ENCODE measurements at places on chromosomes 5 and 9.

- no peak for DNase-seq
Measured at GRCh38 chr5:172410662-172411483, 43.5 kb downstream of the SH3PXD2B start.

DNA sequence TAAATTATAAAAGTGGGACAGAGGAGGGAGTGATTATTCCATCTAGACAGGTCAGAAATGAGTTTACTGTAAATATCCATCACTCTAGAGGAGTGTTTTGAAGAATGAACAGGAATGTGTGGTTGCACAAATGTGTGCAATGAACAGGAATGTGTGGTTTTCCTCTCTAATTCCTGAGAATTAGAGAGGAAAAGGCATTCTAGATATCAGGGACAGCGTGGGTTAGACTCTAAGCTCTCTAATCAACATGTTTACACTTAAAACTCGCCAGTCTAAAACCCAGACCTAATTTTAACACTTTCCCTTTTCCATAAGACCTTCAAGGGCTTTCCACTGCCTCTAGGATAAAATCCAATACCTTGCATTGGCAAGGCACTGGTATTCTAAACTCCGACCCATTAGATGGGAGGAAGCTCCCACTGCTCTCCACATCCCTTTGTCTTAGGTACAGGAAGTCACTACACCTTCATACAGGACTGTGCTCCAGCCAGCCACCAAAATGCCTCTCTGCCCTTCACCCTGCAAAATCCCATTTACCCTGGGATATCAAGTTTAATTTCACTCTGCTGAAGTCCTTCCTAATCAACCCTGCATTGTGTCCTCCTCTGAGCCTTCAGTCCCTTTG is 67.9 kb downstream of the NFIB start:
- DNase-seq = no peak

GRCh38 chr9:127210851-127211730 is 53.5 kb upstream of the GARNL3 start:
- no peak for DNase-seq

DNA sequence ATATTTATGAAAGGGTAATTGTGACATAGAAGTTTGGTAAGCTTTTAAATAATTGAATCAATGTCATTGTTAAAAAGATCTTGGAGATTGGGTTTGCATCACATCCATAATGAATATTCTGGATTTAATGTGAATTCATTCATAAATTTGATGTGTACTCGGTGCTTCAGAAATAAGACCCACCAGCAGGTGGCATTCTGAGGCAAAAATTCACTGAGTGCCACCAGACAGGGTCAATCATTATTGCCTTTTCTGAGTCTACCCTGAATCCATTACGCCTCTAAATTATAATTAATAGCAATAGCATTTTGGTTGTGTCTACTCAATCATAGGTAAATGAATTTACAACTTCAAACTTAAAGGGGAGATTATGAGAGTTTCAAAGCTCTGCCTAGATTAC is 1.0 kb downstream of the TRPC7 start:
- DNase-seq = peak; percentile 12

GRCh38 chr9:84556556-84556955 is 113.0 kb upstream of the NTRK2 start:
- DNase-seq = no peak

DNA sequence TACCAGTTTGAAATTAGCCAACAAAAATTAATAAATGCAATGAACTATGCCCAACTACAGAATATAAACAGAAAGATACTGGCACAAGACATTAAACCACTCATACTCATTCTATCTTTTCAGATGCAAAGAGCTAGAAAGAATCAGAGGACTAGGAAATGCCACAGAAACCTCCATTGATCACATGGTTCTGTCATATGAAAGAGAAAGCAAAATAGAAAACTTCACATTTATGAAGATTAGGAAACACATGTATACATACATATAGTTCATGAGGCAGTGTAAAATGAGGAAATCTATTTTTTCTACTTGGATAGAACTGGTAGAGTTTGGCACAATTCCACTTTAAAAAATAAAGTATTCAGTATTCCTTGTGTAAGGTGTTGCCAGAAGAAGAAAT is 275.1 kb upstream of the PTGER4 start:
- DNase-seq = no peak

DNA sequence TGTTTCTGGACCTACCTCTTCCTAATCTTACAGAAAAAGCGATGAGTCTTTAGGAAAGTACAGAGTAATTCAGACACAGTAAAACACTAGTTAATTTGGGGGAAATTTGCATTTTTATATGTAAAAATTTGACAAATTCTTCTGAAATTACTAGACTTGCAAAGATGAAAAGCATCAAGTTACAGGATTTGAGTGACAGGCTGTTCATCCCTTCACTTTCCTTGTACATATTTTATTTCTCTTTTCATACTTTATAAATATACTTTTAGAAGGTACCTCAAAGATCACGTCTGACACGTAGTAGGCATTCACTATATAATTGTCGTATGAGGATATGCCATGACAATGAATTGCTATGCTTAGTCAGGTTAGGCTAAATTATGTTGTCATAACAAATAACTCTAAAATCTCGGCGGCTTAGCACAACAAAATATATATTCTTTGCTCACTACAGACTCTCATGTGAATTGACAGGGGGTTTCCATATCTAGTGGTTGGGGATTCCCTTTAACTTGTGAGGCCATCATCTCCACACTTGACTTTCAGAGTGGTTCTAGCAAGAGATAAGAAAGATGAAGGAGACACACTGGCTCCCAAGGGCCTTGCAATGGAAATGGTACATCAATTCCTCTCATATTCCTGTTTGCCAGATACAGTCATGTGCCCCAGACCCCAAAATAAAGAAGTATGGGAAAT is 154.1 kb upstream of the TUT7 start:
- DNase-seq = no peak

DNA sequence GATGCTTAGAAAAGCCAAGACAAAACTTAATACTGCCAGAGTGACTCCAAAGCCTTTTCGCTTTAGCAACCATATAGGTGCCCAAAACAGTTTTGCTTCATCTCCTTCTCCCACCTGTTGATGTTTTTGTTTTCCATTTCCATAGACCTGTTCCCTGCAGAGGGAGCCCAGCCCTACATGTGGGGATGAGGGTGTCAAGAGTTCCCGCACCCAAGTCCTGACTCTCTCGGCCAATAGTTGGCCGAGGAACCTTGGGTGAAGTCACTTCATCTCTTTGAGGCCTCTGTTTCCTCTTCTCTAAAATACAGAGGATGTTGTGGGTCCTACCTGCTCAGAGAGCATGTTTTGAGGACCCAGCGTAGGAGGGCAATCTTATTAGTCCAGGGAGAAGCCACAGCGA is 38.5 kb upstream of the LCP2 start:
- no peak for DNase-seq

- DNase-seq = no peak
Measured at GRCh38 chr9:16039988-16040761, 487.3 kb downstream of the CCDC171 start.

DNA sequence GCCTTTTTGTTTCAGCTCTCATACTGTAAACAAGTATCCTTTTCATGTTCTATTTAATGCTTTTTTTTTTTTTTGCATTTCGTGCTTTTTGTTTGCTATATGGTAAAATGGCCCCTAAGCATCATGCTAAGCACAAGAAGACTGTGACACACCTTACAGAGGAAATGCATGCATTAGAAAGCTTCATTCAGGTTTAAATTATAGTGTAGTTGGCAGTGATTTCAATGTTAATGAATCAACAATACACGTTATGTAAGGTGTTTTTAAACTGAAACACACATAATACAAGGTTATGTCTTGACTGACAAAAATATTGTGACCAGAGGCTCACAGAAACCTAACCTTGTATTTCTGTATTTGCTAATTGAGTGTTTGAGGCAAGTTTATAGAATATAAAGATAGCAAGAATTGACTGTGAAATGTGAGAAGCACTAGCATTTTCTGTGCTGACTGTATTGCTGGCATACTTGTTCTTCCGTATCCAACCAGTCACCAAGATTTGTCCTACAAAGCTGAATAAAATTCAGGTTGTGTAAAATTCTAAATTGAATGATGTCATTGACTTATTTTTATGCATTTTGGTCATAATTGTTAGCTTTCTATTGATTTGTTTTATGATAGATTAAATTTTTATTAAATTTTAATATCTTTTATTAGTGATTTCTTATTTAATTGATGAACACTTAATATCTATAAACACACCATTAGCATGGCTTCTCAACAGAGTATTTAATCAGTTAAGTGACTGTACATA is 4.1 kb downstream of the CFAP95 start:
- DNase-seq = no peak

DNA sequence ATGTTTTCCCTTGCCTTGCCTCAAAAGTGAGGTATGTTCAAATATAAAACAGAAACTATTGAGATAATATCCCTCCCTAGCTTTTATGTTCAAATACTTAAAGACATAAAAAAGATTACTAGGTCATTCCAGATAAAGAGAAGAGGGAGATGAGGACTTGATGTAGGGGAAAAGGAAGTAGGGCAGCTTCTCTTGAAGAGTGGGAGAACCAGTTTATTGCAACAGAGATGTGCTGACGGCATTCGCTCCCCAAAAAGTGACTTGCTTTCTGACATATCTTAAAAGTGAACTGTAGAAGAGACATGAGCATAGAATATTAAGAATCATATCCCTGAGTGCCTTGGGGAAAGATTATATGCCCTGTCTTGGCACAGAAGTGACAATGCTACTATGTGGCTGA is 330.2 kb upstream of the NREP start:
- DNase-seq = no peak

GRCh38 chr5:88540471-88541115 is 271.9 kb upstream of the TMEM161B start:
- DNase-seq = no peak

DNA sequence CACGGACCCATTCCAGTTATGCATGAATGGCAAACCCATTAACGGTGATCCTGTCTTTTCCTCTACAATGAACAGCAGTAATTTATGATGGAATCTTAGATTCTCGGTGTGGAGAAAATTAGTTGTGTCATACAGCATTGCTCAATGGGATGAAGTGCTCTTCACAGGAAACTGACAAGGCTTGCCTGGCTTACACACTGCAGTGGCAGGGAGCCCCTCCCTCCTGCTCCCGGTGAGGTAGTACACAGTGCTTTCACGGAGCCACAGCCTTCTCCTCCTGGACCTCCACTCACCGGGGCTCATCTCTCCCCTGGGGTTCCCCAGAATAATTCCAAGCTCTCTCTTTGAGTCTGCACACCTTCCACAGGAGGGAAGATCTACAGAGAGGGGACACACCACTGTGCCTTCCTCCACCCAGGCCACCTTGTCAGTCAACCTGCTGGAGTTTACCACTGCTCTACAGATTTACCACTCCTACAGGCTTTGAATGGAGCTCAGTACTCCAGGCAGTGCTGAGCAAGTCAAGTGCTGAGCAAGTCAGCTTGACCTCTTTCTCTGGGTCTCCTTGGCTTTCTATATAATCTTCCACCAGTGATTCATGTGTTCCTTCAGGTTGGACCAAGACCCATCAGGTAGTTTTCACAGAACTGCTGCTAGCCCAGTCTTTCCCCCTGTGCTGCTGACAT is 59.1 kb upstream of the TBC1D2 start:
- DNase-seq = peak; percentile 54

DNA sequence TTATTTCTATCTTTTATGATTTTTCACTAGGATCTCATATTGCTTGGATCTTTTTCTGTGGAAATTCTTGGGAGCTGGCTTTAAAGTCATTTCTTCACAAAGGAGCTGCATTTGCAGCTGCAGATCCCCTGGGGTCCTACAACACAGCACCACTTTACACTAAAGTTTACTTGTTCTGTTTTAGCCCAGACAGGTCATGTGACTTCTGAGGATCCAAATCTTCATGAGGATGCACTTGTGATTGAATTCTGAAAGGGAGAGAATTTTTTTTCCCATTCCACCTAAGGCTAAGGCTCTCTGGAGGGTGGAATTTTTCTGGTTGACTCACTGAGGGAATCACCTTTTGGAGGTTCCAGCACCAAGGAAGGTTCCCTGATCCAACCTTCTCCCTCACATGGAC is 43.4 kb downstream of the ACOT12 start:
- no peak for DNase-seq

DNA sequence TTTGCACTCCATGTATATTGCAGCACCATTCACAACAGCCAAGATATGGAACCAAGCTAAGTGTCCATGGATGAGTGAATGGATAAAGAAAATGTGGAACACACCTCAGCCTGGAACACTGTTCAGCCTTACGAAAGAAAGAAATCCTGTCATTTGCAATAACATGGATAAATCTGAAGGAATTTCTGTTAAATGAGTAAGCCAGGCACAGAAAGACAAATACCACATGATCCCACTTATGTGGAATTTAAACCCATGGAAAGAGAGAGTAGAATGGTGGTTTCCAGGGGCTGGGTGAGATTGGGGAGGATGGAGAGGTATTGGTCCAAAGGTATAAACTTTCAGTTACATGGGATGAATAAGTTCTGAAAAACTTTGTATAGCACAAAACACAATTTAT is 228.9 kb upstream of the CD180 start:
- DNase-seq = no peak

DNA sequence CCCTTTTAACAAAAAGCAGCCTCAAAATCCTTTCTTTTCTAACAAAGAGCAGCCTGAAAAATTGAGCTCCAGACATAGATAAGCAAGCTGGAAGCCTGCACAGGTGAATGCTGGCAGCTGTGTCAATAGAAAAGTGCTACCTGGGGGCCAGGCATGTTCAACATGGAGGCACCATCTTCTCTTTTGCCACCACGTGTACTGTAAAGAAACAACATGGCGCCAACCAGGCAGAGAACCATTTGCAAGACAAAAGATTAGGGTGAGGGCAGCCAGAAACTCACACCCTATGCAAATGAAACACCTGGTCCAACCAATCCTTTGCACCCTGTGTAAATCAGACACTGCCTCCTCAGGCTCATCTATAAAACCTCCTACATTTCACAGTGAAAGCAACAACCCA is 96.0 kb downstream of the ACTL7B start:
- peak; percentile 44 for DNase-seq

DNA sequence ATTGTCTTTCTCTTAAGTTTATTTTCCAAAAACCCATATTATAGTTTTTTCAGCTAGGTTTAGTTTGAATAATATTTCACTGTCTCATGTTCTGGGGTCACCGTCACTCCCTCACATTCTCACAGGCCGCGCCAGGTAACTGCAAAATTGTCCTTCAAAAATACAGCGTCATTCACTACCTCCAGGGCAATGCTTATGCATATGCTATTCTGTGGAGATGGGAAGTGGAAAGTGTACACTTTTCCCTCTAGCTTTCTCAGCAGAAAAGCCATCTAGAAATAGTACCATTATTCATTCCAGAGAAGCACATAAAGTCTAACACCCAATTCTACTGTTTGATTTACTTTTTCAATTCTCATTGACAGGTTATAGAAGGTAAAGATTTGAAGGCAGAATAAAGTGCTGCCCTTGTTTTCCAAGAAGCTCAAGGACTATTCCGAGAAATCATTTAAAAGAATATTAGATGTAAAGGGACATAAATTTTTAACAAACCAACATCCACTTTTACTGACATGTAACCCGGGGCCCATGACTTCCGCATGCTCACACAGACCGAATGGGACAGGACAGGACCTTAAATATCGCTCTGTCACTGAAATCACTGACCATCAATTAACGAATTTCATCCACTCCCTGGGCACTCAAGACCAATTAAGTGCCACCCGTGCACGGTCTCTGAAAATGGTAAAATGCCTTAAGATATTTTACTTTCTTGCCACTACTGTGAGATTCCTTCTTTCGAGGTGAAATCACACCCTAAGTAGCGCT is 720 bp downstream of the NUDT12 start:
- no peak for DNase-seq

GRCh38 chr9:35318741-35319140 is 156.9 kb downstream of the UNC13B start:
- DNase-seq = no peak

Measured in NCI-H510A treated with DMSO at 0.1 percent for 48 hours (cell line).